ENCODE measurements at places on chromosomes 7 and 10.

DNA sequence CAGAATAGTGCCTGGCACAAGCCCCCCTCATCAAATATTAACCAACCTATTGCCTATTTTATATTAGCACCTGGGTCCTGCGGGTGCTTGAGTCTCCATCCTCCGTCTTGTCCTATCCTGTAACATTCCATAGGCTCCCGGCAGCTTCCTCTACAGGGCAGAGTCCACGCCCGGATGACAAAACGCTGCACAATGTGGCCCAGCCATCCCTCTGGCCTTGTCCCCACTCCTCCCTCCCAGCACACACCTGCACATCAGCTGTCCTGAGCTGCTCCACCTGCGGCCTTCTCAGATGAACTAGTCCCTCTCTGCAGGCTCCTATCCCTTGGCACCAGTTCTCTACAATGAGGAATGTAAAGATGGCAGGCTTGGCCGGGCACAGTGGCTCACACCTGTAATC lies 153.5 kb upstream of the PDE1C start:
- no peak for DNase-seq

- DNase-seq: no peak
Measured at GRCh38 chr10:70068925-70069324, 16.3 kb downstream of the MACROH2A2 start.

DNA sequence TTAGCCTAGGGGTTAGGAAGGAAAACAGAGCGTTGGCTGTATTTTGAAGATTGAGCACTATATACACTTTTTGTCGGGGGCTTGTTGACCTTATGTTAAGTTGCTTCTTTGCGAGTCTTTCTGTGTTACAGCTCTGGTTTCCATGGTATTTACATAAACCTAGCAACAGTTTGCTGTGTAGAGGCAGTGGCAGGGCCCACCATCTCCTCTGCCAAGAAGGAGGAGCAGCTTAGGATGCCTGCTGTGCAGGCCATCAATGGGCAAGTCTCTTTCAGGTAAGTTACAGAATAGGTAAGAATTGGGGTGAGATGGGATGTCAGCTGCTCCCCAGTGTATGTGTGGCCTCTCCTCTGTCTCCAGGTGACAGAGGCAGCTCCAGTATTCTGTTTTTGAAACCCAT lies 485.5 kb downstream of the LRMDA start:
- no peak for DNase-seq

DNA sequence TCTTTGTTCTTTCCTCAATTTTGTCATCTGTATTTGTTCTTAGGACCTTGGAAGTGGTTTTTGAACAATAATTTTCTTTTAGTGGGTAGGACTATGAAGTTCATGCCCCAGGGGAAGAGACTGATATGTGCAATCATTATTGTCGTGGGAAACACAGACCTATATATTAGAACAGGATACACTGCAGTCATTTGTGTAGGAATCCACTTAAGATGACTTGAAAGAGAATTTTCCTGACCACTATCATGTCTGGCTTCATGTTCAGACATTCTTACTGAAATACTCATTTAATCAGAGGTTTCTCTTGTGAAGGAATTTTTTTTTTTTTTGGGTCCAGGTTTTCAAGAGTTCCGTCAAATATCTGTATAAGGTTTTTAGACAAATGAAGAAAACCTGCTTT lies 163.6 kb downstream of the SUGCT start:
- DNase-seq: no peak

DNA sequence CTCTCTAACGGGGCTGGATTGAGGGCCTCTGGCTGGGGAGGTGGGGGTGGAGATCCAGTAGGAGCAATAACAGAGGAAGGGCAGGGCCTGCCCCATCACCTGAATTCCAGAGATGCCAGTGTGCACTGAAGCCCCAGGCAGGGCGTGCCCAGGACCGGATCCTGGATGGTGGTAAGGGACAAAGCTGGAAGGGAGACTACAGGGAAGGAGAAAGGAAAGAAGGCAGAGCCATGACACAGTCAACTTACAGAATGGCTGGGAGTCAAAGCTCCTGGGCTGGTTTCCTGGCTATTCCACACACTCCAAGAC lies 666 bp downstream of the TMEM139 start:
- DNase-seq: no peak

GRCh38 chr7:590731-591551 lies 71.3 kb upstream of the PDGFA start:
- DNase-seq: no peak

DNA sequence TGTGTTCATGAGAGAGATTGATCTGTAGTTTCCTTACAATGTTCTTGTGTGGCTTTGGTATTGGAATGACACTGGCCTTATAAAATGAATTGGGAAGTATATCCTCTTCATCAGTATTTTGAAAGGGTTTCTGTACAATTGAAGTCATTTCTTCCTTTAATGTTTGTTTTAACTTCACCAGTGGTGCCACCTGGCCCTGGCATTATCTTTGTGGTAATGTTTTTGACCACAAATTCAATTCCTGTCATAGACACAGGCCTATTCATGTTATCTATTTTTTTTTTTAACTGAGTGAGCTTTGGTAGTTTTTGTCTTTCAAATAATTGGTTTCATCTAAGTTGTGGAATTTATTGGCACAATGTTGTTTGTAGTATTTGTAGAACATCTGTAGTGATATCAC lies 127.7 kb downstream of the CDK14 start:
- DNase-seq: no peak

GRCh38 chr10:80492848-80493521 lies 38.9 kb downstream of the TSPAN14 start:
- no peak for DNase-seq

- DNase-seq: no peak
Measured at GRCh38 chr7:114508086-114508485, 93.5 kb downstream of the FOXP2 start.
